ENCODE measurements at places on chromosomes 16 and 17.

GRCh38 chr17:489758-490329 lies 137.2 kb upstream of the RPH3AL start:
- DNase-seq = peak; percentile 25

DNA sequence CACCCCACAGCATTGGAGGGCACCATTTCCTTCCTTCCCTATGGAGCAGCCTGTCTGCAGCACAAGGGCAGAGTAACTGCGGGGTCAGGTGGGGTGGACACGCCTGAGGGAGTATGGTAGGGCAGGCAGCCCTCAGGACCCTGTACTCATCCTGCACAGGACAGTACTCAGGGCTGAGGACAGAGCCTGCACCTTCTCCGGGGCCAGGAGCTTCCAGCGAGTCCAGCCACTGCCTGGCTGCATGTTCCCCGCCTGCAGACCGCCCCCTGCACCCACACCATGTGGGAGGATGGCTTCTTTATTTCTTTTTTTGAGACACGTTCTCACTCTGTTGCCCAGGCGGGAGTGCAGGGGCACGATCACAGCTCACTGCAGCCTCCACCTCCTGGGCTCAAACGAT lies 47.6 kb upstream of the CDC42EP4 start:
- no peak for DNase-seq

- no peak for DNase-seq
Measured at GRCh38 chr16:67395458-67396158, 2.3 kb upstream of the TPPP3 start.

DNA sequence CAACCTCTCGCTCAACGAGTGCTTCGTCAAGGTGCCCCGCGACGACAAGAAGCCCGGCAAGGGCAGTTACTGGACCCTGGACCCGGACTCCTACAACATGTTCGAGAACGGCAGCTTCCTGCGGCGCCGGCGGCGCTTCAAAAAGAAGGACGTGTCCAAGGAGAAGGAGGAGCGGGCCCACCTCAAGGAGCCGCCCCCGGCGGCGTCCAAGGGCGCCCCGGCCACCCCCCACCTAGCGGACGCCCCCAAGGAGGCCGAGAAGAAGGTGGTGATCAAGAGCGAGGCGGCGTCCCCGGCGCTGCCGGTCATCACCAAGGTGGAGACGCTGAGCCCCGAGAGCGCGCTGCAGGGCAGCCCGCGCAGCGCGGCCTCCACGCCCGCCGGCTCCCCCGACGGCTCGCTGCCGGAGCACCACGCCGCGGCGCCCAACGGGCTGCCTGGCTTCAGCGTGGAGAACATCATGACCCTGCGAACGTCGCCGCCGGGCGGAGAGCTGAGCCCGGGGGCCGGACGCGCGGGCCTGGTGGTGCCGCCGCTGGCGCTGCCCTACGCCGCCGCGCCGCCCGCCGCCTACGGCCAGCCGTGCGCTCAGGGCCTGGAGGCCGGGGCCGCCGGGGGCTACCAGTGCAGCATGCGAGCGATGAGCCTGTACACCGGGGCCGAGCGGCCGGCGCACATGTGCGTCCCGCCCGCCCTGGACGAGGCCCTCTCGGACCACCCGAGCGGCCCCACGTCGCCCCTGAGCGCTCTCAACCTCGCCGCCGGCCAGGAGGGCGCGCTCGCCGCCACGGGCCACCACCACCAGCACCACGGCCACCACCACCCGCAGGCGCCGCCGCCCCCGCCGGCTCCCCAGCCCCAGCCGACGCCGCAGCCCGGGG lies 1.3 kb downstream of the FOXC2 start:
- no peak for DNase-seq

GRCh38 chr16:81715358-81716196 lies 63.5 kb upstream of the PLCG2 start:
- DNase-seq = no peak

DNA sequence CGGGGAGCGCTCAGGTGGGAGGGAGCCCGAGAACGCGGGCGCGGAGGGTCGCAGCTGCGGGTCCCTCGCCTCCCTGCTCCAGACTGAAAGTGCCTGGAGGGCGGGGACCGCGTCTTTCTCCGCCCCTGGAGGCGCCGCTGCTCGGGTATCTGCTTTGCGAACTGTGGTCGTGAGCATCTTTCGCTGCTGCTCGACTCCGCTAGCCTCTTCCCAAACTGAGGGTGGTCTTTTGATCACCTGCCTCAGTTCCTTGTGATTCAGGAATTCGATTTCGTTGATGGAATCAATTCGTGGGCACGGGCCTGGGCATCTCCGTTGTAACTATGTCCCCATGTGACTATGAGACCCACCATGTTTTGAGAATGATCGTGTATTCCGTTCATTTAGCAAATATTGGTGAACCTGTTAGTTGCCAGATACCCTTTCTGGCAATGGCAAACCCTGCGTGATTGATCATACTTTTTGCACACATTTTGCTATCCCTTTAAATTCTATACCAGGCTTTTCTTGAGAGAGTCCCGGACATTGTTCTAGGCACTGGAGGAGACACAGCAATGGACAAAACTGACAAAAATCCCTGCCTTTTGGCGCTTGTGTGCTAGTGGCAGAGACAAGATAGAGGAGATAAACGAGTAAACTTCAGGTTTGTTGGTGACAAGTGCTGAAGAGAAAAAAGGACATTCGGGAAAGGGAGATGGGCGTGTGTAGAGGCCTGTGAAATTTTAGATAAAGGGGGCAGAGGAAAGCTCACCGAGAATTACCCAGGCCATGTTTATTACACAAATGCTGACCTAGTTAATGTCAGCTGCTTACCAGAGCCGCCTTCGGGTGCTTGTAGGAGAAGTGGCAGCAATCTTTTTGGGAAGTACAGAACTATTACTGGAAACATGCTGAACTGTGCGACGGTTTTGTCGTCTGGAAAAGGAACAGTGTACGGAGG lies 948 bp downstream of the UTP18 start:
- DNase-seq = no peak

DNA sequence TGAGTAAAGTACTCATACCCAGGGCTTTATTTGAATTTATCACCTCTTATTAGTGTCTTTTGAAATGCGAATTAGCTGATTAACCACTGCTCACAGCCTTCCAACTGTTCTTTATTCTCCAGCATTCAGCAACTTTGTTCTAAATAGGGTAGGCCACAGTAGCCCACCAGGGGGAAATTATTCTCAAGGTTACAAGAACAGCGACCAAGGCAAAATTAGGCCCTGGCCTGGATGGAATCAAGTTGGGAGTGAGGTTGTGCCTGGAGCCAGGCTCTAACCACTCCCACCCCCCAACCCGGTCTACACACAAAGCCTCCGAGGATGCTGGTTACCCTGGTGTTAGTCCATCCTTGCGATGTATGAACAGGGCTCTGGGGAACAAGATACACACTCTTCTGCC lies 245.5 kb downstream of the STX8 start:
- DNase-seq = no peak

Measured in stimulated activated CD4-positive, alpha-beta T cell treated with anti-CD3 and anti-CD28 coated beads, Interleukin-2, amount 100 ng/mL, for 4 hours (primary cell).